Hematopoietic multipotent progenitor cell (in vitro differentiated cells): ENCODE measurements at places on chromosomes 3 and 15.

DNA sequence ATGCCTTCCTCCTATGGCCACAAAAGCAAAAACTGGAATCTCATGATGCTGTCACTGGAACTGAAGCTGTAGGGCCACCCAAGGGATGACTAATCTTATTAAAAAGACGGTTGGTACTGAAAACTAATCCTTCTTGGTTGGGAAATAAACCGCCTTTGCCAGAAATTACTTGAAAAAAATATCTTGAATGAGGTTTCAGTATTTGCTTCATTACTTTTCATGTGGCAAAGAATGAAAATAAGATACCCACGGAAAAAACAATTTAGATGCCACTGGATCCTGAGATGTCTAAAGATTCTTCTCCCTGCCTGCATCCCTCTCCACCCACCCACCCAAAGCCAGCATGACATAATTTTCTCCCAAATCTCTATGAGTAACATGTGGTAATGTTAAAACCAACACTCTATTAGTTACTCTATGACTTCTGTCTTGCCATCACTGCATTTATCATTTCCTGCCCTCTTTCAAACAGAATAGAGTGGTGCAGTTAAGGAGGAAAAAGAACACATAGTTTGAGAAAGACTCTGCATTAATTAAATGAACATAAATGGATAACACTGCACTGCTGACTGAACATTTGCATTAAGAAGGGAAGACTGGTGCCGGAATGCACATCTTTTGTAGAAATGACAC, 111.8 kb upstream of the DPH6 start:
- no peak for DNase-seq

GRCh38 chr3:191792580-191792979, 331.6 kb downstream of the PYDC2 start:
- DNase-seq = no peak

DNA sequence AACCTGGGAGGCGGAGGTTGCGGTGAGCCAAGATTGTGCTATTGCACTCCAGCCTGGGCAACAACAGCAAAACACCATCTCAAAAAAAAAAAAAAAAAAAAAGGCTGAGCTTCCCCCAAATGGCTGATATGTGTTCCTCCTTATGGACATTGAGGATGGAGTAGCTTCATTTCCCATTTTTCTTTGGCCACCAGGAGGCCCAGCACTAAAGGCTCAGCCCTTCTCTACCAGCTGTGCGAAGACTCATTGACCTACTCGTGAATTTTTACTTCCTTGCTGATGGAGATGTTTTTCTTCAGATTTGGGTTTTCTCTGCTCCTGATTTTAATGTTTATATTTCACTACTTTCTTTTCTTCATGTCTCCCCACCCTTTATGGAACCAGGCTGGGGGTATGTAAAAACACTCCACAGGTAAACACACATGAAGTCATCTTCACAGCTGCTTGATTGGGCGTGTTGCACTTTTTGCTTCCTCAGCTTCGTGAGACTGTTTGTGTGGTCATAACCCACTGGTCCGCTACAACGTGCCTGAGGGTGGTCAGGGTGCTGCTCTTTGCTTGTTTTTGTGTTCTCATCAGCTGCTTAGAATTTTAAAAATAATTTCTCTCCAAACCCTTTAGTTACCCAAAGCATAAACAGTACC, 13.5 kb downstream of the SEMA4B start:
- no peak for DNase-seq

DNA sequence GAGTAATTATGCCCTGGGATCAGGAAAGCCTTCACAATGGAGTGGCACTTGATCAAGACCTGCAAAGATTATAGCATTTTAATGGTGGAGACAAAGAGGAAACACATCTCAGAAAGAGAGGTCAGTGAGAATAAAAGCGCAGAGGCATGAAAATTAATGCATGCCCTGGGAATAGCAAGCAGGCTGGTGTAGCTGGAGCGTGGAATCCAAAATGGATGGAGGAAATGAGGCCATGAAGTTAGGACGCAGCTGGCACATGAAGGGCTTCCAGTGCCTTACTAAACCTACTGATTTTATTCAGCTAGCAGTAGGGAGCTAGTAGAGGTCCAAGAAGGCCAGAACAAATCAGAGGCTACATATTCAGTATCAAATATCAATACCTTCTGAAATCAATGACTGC, 38.1 kb downstream of the TMEM212 start:
- no peak for DNase-seq

GRCh38 chr15:80455051-80455648, 51.0 kb downstream of the ARNT2 start:
- no peak for DNase-seq

DNA sequence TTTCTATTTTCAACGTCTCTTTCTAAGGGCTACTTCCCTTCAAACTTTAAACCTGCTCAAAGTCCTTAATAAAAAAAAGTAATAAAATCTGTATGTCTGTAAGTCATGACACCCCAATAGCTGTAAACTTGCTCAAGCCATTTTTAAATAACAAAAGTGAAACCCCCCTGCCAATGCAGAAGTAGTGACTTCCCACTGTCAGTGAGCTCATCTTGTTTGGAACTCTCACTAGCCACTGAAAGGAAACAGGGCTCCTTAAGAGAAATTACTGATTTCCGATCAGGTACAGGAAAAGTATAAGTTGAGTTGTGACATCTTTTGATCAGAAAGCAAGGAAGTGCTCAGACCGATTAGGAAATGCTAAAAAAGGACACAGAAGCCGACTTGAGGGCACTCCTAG, 27.6 kb upstream of the GPR171 start:
- peak; percentile 53 for DNase-seq

DNA sequence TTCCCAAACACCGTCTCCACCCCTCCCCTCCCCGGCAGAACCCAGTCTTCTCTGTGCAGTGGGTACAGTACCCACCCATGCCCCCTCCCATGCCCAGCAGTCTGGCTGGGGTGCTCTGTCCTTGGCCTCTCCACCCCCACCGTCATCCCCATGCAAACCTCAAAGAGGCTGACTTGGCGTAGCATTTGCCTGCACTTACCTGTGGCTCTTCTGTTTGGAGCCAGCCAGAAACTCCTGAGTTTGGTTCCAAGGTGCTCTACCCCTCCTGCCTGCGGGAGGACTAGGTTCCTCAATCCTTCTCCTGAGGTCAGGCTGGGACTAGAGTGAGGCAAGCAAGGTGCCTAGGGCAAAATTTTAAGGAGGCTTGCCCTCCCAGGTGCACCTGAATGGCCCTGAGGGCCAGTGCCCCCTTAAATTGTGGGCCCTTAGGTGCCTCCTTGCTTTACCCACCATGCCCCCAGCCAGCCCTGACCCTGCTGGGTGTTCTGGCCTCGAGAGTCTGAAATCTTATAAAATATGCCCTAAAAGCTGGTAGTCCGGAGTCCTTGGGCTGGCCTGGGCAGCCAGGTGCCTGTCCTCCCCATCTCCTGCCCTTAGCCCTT, 47.1 kb upstream of the C15orf39 start:
- no peak for DNase-seq

GRCh38 chr15:41993472-41994170, 21.3 kb upstream of the EHD4 start:
- DNase-seq = no peak

GRCh38 chr3:142641504-142641903, 45.3 kb downstream of the PLS1 start:
- DNase-seq = no peak

- DNase-seq = no peak
Measured at GRCh38 chr3:50255251-50255615, 13.7 kb upstream of the SEMA3B start.

DNA sequence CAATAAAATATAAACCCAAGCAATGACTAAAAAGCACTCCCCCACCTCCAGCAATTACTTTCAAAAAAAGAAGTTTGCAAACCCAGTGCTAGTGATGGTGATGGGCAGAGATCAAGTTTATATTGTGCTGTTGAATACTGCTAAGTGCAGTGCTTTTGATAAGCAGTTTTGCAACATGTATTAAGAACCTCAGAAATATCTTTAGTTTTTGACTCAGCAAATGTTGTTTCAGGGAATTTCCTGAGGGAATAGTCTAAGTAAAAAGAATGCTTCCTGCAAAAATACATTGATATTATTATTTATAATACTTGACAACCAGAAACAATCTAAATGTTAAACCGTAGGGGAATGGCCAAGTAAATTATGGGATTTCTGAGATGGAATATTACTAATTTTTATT, 69.3 kb downstream of the ADAMTSL3 start:
- DNase-seq = no peak

GRCh38 chr3:153673853-153674252, 447.3 kb upstream of the ARHGEF26 start:
- DNase-seq = no peak

DNA sequence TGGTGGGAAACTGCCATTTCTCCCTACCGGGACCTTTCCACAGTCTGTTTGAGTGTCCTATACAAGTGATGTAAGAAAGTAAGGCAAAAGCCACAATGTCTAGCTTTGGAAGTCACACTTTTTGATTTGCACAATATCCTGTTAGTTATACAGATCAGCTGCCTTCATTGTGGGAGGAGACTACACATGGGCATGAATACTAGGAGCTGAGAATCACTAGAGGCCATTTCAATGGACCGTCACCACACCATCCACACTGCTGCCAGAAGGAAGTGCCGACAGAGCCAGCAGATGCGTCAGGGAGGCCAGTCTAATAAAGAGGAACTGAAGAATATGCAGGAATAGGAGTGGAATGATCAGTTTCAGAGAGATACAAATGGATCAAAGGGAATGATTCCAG, 65.8 kb downstream of the SCN11A start:
- no peak for DNase-seq

DNA sequence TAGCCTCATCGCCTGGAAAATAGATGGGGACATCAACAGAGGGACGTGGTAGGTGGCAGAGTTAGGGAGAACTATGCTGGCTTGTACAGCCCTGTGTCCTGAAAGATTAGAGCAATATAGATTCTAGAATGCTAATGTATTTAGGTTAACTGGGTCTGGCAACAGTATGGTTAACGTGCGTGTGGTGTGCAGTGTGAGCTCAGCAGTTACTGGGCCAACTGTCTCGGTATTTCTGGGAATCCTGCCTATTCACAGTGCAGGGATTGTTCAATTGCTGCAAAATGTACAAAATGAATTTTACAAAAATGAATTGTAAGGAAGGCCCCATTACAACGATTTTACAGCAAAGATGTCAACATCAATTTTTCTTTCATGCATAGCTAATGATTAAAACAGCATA, 20.6 kb downstream of the MEIS2 start:
- DNase-seq = no peak

DNA sequence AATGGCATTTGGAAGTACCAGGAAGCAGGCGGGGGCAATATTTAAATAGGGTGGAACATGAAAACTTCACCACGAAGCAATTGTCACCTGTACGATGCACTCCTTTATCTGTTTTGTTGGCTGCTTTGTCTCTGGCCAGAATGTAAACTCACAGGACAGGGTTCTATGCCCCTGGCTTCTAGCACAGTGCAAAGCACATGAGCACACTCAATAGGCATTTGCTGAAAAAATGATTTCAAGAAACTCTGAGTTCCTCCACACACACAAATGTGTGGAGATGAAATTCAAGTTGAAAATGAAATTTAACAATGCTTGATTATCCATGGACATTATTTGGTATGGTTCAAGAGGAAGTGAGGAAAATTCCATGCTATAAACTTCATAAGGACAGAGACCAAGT, 229.6 kb upstream of the FEZF2 start:
- no peak for DNase-seq

DNA sequence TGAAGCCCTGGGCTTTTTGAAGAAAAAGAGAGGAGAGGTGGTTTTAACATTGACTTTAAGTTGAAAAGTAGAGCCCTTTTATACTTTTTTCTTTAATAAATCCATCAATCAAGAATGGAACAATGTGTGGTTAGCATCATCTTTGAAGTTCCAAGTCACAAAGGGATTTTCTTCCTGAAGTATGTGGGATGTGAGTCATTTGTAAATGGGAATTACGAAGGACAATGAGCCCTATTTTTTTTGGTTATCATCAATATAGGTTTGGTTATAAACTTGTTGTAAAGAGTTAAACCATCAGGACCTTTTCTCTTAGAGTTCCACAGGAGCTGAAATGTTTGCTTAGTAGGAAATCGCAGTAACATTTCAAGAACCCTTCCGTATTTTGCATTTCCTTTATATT, 38.3 kb downstream of the PIK3CA start:
- DNase-seq = no peak

DNA sequence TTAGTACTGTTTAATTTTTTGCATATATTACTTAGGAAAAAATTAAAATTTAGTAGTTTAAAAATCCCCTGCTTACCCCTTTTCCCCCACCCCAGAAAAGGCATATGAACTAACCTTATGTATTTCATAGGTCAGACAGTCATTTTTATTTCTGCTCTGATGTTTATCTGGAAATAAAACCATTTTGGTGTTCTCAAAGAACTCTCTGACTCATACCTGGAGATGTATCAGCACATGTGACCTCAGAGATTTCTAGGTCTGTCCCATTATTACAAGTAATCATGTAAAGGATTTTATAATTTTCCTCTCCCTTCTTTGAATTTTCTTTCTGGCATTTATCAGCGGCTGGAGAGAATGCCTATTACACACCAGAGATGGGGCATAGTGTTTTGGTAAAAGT, 14.1 kb upstream of the CCR8 start:
- no peak for DNase-seq

DNA sequence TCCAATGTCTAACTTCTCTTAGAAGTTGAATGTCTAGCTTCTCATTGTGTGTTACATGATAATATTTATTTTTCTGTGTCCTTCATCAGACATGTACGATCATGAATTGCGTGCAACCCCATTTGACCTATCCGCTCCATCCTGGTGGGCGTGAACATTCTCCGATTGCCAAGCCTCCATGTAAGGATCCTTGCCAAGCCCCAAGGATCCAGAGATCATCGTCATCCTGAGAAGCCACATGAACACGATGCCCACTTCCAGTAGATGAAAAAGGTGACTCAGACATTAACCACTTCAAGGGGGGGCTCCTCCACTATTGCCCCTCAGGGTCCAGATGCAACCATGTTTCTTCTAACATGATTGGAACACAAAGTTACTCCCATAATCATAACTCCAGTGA, 25.5 kb upstream of the KNG1 start:
- no peak for DNase-seq

DNA sequence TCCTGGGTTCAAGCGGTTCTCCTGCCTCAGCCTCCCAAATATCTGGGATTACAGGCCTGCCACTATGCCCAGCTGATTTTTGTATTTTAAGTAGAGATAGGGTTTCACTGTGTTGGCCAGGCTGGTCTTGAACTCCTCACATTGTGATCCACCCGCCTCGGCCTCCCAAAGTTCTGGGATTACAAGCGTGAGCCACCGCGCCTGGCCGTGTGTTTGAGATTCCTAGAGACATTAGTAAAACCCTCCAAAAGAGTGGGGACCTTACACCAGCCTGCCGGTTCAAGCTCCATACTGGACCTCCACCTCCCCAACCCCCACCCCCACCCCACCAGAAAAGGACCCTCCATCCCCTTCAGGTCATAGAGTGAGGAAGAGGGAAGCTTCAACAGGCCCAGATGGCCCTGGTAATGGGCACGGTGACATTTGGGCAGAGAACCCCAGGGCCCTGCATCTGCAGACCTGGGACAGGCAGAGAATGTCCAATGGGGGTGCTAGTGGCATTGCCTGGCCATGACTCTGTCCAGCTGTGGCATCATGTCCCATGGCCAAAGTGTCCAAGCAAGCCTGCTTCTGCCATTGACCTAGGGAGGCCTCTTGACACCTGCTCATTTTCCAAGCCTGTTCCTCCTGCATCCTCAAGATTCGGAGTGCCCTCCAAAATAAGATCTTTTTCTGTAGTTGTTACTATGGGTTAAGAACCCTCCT, 108.9 kb upstream of the KLF13 start:
- DNase-seq = no peak
